Progenitor cell of endocrine pancreas (in vitro differentiated cells): ENCODE measurements at places on chromosomes 5 and 9. TPM values are rescaled to one million over a fixed set of nuclear protein-coding genes. Genes with fewer than 3 reads are reported as not detected.

GRCh38 chr9:112140936-112141335 lies 34.2 kb downstream of the SUSD1 start:
- H3K4me1 ChIP-seq: peaks cover 4% of the 10 kb centered on the region
- H3K27me3 ChIP-seq: no peaks in the 10 kb centered on the region
- peaks cover 19% of the 10 kb centered on the region for H3K36me3 ChIP-seq
- H3K4me3 ChIP-seq: no peak overlapping the region
- DNase-seq: no peak
- H3K27ac ChIP-seq: no peak overlapping the region

GRCh38 chr5:560792-561166 lies 36.5 kb upstream of the SLC9A3 start:
- no peak overlapping the region for H3K4me3 ChIP-seq
- no peak overlapping the region for H3K27ac ChIP-seq
- H3K4me1 ChIP-seq: no peaks in the 10 kb centered on the region
- DNase-seq: no peak

- peaks cover 16% of the 10 kb centered on the region for H3K36me3 ChIP-seq
- DNase-seq: no peak
- H3K27ac ChIP-seq: no peak overlapping the region
Measured at GRCh38 chr9:35844628-35845270, 15.7 kb downstream of the TMEM8B start.

Gene DMRT3
- total RNA-seq: 0.34 and 0.53 TPM in 2 replicates

Gene TCERG1
- total RNA-seq: 113 and 121 TPM in 2 replicates

Gene CFAP157
- 1.2 and 1.3 TPM in 2 replicates for total RNA-seq

DNA sequence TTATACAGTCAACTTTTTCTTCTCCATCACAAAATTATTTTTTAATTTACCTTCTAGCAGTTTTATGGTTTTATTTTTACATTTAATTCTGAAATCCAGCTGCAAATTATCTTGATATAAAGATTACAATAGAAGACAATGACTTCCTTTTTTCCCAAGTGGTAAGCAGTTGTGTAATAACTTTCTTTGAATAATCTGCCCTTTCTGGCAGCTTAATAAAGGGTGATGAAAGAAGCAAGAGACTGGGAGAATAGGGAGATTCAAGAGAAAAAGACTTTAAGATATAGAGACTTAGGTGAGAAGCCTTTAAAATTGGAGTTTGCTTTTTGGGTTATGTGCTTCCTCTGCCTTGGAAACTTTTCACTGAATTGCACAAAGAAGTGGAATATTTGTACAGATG lies 100.4 kb upstream of the FREM1 start:
- H3K27ac ChIP-seq: no peak overlapping the region
- DNase-seq: no peak
- no peaks in the 10 kb centered on the region for H3K36me3 ChIP-seq
- H3K4me1 ChIP-seq: no peaks in the 10 kb centered on the region
- H3K4me3 ChIP-seq: no peak overlapping the region

DNA sequence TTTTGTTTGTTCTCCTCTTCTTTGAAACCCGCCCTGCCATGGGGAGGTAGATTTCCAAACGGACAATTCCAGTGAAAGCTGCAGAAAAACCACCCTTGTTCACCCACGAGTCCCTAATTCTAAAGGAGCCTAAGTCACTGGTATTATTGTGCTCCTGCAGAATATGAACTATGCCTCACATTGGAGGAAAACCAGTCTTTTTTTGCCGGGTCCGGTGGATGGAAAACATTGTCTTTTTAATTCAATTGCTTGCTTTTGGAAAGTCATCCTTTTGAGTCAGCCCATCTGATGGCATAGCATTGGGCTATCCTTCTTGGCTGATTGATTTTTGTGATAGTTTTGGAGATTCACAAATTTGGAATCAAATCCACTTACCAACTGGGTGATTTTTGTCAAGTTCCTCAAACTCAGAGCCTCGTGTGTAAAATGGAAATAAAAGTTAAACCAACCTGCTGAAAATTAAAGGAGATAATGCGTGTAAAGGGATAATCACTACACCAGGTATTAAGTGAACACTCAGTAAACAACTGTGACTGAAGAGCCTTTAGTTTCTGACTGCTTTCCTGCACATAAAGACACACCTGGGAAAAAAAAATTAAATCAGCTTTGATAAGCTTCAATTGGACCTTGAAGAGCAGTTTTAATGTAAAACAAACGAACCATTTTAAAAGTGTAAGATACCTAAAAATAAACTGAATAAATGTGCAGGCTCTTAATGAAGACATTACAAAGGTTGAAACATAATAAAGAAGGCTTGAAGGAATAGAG lies 780 bp upstream of the CCNJL start:
- no peak for DNase-seq
- H3K27me3 ChIP-seq: no peaks in the 10 kb centered on the region
- H3K36me3 ChIP-seq: peaks cover 3% of the 10 kb centered on the region
- H3K4me3 ChIP-seq: peak overlapping the region; percentile 92
- H3K4me1 ChIP-seq: peaks cover 30% of the 10 kb centered on the region
- peak overlapping the region; percentile 94 for H3K27ac ChIP-seq

DNA sequence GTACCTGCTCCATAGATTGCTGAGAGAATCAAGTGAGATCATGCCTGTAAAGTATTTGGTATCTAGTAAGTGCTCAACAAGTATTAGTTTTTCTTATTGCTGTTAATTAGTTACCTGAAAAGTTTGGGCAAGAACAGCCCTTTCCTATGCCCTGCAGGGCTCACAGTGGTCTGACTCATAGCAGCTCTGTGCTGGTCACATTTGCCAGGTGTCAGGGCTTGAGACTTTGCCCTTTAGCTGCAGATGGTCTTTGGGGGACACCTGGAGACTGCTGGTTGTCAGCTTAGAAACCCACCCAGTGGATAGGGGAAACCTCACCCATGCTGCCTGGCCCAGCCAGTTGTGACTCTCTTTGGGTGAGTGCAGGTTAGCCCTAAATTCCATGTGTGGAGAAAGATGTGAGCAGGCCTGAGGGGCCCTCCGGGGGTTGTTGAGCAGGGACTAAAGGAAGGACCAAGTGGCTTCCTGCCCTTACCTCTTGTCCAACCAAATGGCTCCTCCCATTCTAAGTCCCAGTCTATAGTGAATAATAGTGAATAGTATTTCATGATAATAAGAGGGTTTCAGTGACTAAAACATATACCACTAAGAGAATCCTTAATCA lies 9.0 kb downstream of the COL27A1 start:
- peaks cover 22% of the 10 kb centered on the region for H3K4me1 ChIP-seq
- H3K36me3 ChIP-seq: peaks cover 10% of the 10 kb centered on the region
- H3K27me3 ChIP-seq: no peaks in the 10 kb centered on the region

DNA sequence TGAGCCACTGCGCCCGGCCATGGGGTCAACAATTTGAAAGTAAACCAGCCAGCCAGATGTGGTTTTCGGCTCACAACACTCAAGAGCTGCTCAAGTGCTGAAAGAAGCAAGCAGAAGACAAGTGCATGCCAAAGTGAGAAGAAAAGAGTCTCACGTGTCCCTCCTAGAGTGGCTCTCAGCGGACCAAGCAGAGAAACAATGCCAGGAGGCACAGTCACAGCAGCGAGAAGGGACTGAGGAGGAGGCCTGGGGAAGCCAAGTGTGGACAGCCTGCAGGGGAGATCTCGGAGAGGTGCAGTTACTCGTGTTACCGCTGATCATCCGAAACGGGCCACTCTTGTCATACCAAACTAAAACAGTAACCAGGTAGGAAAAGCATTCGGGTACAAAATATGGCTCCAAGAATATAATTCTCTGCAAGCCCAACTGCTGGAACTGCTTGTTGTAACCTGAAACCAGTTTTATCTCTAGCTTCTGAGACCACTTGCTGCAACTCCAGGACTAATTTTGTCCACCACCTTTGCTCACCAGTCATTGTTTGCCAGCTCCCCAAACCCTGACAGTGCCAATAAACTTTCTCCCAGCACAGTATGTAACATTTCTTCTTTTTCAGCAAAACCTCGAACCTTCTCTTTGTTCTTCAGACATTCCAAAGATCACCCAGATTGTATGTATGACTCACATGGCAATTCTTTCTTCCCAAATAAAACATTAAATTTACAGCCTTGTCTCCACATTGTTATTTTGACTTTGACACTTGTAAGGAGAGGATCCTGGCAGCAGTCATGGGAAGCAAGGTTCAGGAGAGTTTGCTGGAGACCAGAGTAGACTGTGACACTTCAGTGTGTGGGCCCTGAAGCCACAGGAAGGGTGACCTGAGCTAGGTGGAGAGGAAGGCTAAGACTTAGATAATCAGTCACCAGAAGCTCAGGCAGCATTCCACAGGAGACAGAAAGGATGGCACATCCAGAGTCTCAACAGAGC lies 6.3 kb downstream of the SLC35D2 start:
- DNase-seq: no peak
- H3K4me1 ChIP-seq: peaks cover 20% of the 10 kb centered on the region
- peak overlapping the region; percentile 76 for H3K27ac ChIP-seq
- no peaks in the 10 kb centered on the region for H3K27me3 ChIP-seq
- H3K4me3 ChIP-seq: peak overlapping the region; percentile 22
- peaks cover 12% of the 10 kb centered on the region for H3K36me3 ChIP-seq

- no peak overlapping the region for H3K27ac ChIP-seq
- no peaks in the 10 kb centered on the region for H3K4me1 ChIP-seq
- H3K36me3 ChIP-seq: no peaks in the 10 kb centered on the region
- DNase-seq: peak; percentile 12
- H3K4me3 ChIP-seq: no peak overlapping the region
- peaks cover 9% of the 10 kb centered on the region for H3K27me3 ChIP-seq
Measured at GRCh38 chr9:74770508-74771261, 117.0 kb downstream of the TRPM6 start.

- H3K4me3 ChIP-seq: no peak overlapping the region
- H3K36me3 ChIP-seq: no peaks in the 10 kb centered on the region
- H3K4me1 ChIP-seq: peaks cover 18% of the 10 kb centered on the region
Measured at GRCh38 chr5:167949435-167949834, 342.0 kb upstream of the WWC1 start.

Gene SOX30
- not detected in 2 replicates for total RNA-seq

- peaks cover 5% of the 10 kb centered on the region for H3K4me1 ChIP-seq
- no peak for DNase-seq
- H3K27me3 ChIP-seq: peaks cover 4% of the 10 kb centered on the region
- no peak overlapping the region for H3K4me3 ChIP-seq
- H3K36me3 ChIP-seq: no peaks in the 10 kb centered on the region
Measured at GRCh38 chr9:86766912-86767311, 180.4 kb downstream of the GAS1 start.

Gene SLU7
- total RNA-seq: 38.2 and 43.1 TPM in 2 replicates

GRCh38 chr9:108475813-108476212 lies 380.0 kb downstream of the ACTL7B start:
- no peak overlapping the region for H3K4me3 ChIP-seq
- H3K27ac ChIP-seq: no peak overlapping the region
- no peak for DNase-seq

DNA sequence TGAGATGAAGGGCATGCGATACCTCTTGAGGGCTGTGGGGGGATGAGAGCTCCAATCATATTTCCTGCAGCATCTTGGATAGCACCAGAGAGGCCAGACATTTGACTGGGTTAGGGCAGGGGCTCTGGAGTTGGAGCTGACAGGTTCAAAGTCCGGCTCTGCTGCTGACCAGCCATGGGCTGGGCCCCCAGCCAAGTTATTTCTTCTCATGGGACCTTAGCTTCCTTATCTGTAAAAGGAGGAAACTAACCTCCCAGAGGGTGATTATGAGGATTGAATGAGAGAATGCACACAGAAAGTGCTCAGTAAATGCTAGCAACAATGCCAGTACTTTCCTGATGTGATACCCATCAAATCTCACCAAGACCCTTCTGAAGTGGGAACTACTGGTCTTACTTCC lies 65.2 kb upstream of the SLC25A51 start:
- peaks cover 4% of the 10 kb centered on the region for H3K36me3 ChIP-seq
- no peak for DNase-seq
- no peaks in the 10 kb centered on the region for H3K27me3 ChIP-seq
- no peak overlapping the region for H3K4me3 ChIP-seq

DNA sequence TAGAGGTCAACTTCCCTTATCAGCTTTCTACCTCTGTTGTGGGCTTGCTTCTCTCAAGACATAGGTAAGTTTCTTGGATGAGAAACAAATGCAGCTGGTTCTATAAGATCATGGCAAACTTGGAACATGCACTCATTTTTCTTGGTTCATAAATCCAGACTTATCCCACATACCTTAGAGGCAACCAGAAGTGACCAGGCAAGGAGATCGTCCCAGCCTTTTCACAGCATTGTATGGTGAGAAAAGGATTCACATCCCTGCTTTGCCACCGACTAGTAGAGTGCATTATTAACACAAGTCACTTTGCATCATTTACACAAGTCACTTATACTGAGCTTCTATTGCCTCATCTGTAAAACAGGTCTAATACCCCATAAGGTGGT lies 35.4 kb downstream of the LHFPL2 start:
- peaks cover 5% of the 10 kb centered on the region for H3K4me1 ChIP-seq
- H3K27ac ChIP-seq: no peak overlapping the region
- no peaks in the 10 kb centered on the region for H3K27me3 ChIP-seq
- no peak for DNase-seq
